ENCODE measurements at places on chromosomes 2 and 18. TPM values are rescaled to one million over a fixed set of nuclear protein-coding genes. Genes with fewer than 3 reads are reported as not detected.

- DNase-seq = no peak
Measured at GRCh38 chr2:167940734-167941507, 306.5 kb downstream of the STK39 start.

GRCh38 chr2:132998221-132998620, 328.2 kb upstream of the LYPD1 start:
- DNase-seq = no peak

GRCh38 chr2:218249691-218250090, 11.1 kb upstream of the GPBAR1 start:
- DNase-seq = peak; percentile 22

DNA sequence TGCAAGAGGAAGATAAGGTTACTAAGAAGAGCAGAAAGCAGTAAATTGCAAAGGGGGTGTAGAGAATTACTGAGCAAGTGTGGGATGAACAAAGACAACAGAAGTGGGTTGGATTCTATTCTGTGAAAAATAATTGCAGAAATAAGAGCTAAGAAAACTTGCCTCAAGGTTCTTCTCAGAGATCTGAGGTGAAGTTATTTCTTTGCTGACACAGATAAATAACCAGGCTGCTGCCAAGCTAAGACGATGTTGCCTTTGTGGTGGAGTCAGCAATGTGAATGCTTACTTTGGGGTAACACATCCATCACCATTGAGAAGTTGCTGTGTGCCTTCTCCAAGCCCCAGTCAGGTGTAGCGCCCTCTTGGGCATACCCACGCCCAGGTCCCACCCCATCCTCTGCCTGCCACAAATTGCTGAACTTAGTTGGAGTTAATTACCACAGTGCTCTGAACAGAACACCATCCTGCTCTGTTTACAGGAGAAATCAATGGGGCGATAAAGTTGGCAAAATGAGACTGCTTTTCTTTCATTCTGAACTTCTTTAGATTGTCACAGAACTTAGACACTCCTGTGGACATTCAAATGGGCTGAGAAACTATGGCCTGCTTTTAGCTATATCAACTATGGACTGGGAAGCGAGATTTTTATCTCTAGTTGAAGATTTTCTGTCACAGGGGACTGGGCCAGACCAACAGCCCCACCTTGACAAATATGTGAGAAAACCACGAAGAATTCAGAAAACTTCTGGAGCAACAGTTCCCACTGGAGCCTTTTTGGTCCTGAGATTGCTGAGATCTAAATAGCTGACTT, 283.6 kb downstream of the TMX3 start:
- no peak for DNase-seq

DNA sequence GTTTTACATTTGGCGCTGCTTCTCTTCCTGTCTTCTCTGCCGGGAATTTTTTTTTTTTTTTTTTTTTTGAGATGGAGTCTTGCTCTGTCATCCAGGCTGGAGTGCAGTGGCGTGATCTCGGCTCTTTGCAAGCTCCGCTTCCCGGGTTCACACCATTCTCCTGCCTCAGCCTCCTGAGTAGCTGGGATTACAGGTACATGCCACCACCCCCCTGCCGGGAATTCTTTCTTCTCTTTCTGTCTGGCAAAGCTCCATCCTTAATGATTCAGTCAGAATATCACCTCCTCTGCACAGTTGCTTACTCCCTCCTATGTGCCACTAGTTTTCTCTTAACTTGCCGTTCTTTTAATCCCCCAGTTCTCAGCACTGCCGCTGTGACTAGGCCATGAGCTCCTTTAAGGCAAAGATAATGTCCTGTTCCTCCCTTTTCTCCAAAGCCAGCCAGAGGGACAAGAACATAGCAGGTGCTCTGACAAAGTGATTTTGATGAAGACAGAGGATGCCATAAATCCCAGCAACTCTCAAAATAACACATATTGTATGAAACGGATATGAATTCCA, 112.1 kb upstream of the LRATD1 start:
- DNase-seq = no peak

Gene ACADL
- total RNA-seq = 0.73 TPM
